Mesendoderm (in vitro differentiated cells): ENCODE measurements at places on chromosomes 11 and 22.

- H3K27me3 ChIP-seq, result no peaks in the 10 kb centered on the region
- no peak overlapping the region for H3K27ac ChIP-seq
- H3K4me3 ChIP-seq, result no peak overlapping the region
- no peak for DNase-seq
Measured at GRCh38 chr11:3375552-3375951, 3.4 kb downstream of the ZNF195 start.

- H3K27me3 ChIP-seq, result no peaks in the 10 kb centered on the region
- no peaks in the 10 kb centered on the region for H3K36me3 ChIP-seq
- peaks cover 15% of the 10 kb centered on the region for H3K4me1 ChIP-seq
- H3K27ac ChIP-seq, result peak overlapping the region; percentile 71
Measured at GRCh38 chr22:35835998-35836691, 118.5 kb downstream of the APOL5 start.

GRCh38 chr22:24003887-24004286, 1.4 kb downstream of the GSTT4 start:
- no peak for DNase-seq
- no peaks in the 10 kb centered on the region for H3K27me3 ChIP-seq
- no peaks in the 10 kb centered on the region for H3K36me3 ChIP-seq
- no peak overlapping the region for H3K4me3 ChIP-seq
- no peak overlapping the region for H3K27ac ChIP-seq

- no peak overlapping the region for H3K27ac ChIP-seq
- H3K36me3 ChIP-seq, result no peaks in the 10 kb centered on the region
- H3K27me3 ChIP-seq, result no peaks in the 10 kb centered on the region
- H3K4me3 ChIP-seq, result no peak overlapping the region
Measured at GRCh38 chr11:92024788-92025187, 199.8 kb upstream of the FAT3 start.

DNA sequence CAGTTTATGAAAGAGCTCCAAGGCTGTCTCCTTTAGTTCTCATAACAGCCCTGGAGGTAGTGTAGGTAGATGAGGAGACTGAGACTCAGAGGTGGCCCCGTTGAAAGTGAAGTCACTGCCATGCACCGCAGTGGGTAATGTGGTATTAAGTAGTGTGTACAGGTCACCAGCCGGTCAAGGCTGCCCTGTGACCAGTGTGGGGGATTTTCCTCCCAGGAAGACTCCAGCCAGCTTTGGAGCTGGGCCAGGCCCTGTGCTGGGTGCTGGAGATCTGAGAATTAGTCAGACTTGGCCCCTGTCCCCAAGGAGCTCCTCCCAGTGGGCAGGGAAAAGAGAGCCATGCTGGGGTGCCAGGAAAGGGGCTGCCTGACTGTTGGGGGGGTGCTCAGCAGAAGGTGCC, 5.3 kb downstream of the OMP start:
- no peaks in the 10 kb centered on the region for H3K36me3 ChIP-seq
- no peak overlapping the region for H3K4me3 ChIP-seq
- no peak overlapping the region for H3K27ac ChIP-seq

DNA sequence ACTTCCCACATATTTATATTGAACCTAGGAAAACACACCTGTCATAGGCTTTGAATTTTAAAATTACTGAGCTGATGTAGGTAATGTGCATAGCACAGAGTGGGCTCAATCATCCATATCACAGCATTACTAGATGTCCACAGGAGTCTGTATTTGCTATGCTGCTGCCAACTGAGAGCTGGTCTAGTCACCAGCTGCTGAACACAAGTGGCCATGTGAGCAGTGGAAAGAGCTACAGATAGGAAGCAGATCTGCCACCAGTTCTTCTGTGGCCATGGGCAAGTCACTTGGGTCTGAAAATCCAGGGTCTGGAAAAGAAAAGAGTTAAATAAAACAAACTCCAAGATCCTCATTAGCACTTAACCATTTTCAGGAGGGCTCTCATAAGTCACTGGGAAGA, 91.8 kb downstream of the APIP start:
- no peaks in the 10 kb centered on the region for H3K36me3 ChIP-seq
- peaks cover 13% of the 10 kb centered on the region for H3K4me1 ChIP-seq
- no peak overlapping the region for H3K27ac ChIP-seq
- no peak for DNase-seq

DNA sequence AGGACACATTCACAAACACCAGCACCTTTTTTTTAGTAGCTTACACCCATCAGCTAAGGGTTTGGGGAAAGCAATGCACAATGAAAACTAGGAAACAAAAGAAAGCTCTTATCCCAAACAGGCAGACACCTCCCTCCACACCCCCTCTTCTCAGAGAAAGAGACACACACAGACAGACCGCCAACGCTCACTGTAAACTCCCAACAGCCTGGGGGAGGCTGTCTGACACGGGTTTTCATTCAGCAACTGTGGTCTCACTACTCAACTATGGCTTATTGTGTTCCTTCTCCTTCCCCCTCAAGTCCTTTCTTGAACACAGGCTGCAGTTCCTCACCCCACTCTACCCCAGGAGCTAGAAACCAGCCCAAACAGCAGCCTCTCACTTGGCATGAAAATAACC, 123.4 kb downstream of the C11orf58 start:
- H3K27ac ChIP-seq, result no peak overlapping the region
- H3K27me3 ChIP-seq, result no peaks in the 10 kb centered on the region
- H3K36me3 ChIP-seq, result no peaks in the 10 kb centered on the region

DNA sequence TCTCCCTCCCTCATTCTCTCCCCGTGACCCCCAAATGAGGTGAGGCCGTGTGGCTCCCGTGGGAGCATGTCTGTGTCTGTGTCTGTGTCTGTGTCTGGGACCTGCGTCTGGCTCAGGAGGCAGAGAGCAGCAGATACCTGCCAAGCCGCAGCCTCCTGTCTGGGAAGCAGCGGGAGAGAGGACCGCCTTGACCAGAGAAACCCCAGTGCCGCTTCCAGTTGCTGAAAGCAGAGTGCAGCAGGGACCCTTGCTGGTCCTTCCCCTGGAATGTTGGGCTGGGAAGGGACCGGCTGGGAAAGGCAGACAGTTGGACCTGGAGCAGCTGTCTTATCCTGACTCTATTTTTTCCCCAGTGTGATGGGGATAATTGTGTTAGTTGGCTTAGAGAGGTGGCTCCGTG, 525 bp downstream of the CSDC2 start:
- H3K36me3 ChIP-seq, result no peaks in the 10 kb centered on the region
- H3K4me1 ChIP-seq, result no peaks in the 10 kb centered on the region
- DNase-seq, result peak; percentile 62
- no peak overlapping the region for H3K4me3 ChIP-seq

GRCh38 chr11:72730737-72731136, 21.5 kb downstream of the ARAP1 start:
- H3K36me3 ChIP-seq, result no peaks in the 10 kb centered on the region
- no peaks in the 10 kb centered on the region for H3K27me3 ChIP-seq
- no peak for DNase-seq
- H3K27ac ChIP-seq, result no peak overlapping the region
- no peak overlapping the region for H3K4me3 ChIP-seq
- peaks cover 2% of the 10 kb centered on the region for H3K4me1 ChIP-seq

DNA sequence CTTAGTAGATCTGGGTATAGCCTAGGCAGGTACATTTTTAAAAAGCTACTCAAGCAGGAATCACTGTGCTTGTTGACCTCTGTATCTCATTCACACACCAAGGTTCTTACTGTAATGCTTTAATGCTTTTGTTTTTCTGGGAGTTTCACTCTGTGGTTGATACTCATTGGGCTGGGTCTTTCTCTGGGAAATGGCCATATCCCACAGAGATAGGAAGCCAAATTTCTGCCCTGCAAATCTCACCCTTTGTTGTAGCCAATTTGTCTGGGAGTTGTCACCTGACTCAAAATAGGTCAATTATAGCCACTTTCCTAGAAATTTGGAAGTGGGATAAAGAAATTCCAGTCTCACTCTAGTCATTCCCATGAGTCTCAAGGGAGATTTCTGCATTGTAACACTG, 195.8 kb upstream of the BDNF start:
- H3K4me3 ChIP-seq, result no peak overlapping the region
- no peak for DNase-seq
- H3K27me3 ChIP-seq, result no peaks in the 10 kb centered on the region
- H3K4me1 ChIP-seq, result no peaks in the 10 kb centered on the region
- H3K27ac ChIP-seq, result no peak overlapping the region

DNA sequence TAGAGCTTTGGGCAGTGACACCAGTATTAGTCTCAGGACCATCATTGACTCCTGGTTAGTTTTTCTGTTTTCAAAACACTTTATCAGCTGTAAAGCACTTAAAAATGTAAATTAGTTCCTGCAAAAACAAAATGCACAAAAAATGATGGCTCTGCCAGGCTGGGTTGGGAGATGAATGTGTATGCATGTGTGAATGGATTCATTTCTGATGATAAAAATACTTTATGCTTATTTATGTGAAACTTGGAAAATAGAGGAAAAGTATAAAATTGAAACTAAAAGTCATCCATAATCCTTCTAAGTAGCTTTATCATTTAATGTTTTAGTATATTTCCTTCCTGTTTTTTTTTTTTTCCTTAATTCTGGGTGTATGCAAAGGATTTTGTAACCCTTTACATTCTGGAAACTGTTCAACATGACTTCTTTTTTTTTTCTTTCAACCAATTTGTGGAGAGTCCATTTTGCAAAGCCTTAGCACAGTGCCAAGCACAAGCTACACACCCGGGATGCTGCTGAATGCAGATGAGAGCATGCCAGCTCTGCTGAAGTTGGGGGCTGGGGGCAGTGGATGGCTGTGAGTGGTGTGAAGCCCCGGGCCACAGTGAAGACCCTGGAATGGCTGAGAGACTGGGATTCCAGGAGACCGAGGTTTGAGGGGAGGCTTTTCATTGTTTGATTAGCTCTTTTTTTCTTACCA, 37.6 kb downstream of the PTPRJ start:
- peaks cover 14% of the 10 kb centered on the region for H3K4me1 ChIP-seq
- no peak overlapping the region for H3K4me3 ChIP-seq
- no peak for DNase-seq

DNA sequence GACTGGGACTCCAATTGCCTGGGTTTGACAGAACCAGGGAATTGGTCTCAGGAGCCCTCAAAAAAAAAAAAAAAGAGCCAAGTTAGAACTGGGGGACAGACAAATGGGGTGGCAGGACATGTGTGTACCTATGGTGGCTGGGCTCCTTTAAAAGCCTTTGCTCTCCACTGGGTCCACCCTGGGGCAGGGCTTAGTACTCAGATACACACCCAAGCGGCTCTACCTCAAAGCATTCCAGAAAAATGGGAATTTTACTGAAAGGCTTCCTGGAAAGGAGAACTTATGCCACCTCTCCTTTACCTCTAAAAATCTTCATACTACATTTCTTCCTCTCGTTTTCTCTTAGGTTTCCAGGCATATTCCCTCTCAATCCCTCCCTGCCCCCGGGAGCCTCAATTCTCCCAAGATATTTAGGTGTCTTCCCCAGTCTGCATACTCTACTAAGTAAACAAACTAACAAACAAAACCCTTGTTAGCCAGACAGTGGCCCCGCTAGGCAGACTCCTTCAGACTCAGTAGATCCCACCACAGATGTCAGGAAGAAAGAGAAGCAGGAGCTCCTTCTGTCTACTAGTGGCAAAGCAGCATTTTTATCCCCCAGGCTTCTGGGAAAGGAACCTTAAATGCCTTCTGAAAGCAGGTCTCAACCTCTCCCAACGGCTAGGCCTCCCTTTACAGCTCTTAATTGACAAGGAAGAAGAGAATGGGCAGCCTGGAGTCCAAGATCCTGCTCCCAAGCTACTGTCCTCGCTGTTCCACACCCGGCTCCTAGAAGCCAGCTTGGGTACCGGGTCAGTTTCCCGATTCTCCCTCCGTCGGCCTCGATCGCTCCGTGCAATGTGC, 653 bp downstream of the PCSK7 start:
- peaks cover 2% of the 10 kb centered on the region for H3K36me3 ChIP-seq
- H3K4me3 ChIP-seq, result peak overlapping the region; percentile 80
- no peaks in the 10 kb centered on the region for H3K27me3 ChIP-seq

DNA sequence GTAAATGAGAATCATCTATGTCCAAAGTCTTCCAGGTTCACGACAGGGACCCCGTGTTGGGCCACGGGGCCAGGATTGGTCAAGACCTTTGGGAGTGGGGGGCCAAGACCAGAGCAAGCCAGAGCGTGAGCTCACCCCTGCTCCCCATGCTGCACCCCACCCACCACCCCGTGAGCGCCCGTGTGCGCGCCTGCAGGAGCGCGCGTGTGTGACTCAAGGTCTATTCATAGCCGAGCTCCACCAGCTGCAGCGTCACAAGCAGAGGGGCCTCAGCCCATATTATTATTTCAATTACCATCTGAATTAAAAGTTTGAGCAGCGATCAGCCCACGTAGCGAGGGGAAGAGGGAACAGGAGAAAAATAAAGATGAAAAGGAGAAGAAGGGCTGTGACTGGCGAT, 5.2 kb downstream of the KCNJ4 start:
- peaks cover 13% of the 10 kb centered on the region for H3K27me3 ChIP-seq
- H3K27ac ChIP-seq, result no peak overlapping the region
- no peaks in the 10 kb centered on the region for H3K4me1 ChIP-seq
- no peaks in the 10 kb centered on the region for H3K36me3 ChIP-seq

- H3K27ac ChIP-seq, result no peak overlapping the region
- no peaks in the 10 kb centered on the region for H3K36me3 ChIP-seq
- peak; percentile 17 for DNase-seq
- no peaks in the 10 kb centered on the region for H3K4me1 ChIP-seq
- no peaks in the 10 kb centered on the region for H3K27me3 ChIP-seq
- no peak overlapping the region for H3K4me3 ChIP-seq
Measured at GRCh38 chr11:69999721-70000120, 78.4 kb upstream of the ANO1 start.

- no peaks in the 10 kb centered on the region for H3K27me3 ChIP-seq
- H3K4me1 ChIP-seq, result no peaks in the 10 kb centered on the region
- no peak overlapping the region for H3K27ac ChIP-seq
- no peak for DNase-seq
Measured at GRCh38 chr11:31646216-31646615, 136.6 kb downstream of the ELP4 start.

GRCh38 chr11:69656536-69657455, 15.8 kb downstream of the CCND1 start:
- no peak for DNase-seq
- peaks cover 6% of the 10 kb centered on the region for H3K36me3 ChIP-seq
- H3K27ac ChIP-seq, result no peak overlapping the region
- H3K4me3 ChIP-seq, result no peak overlapping the region

DNA sequence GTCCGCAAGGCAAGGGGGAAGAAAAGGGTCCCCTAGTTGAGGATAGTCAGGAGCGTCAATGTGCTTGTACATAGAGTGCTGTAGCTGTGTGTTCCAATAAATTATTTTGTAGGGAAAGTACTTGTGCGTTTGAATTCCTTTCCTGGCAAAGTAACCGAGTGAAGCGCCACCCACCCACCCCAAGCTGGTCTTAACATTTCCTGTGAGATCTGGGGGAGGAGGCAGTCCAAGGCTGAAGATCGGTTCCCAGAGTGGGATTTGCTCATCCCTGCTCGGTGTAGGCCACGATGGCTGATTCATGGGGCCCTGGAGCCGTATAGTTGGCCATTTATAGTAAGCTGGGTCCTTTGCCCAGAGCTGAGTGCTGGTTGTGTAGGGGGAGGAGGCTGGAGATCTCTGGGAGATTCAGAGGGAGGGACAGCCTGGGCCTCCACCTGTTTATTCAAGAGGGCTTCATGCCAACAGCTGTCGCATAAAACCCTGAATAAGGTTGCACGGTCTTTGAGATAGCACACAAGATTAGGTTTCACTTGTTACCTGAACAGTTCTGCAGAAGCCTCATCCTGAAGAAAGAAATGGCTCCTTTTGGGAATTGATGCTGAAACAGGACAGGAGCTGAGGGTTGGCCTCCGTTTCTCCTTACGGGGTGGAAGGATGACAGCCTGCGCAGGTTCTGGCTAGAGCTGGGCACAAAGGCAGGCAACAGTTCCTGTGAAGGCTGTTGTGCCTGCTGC, 2.4 kb downstream of the ATF4 start:
- no peak for DNase-seq
- H3K4me3 ChIP-seq, result peak overlapping the region; percentile 27
- H3K27ac ChIP-seq, result no peak overlapping the region
- no peaks in the 10 kb centered on the region for H3K27me3 ChIP-seq
- H3K4me1 ChIP-seq, result peaks cover 5% of the 10 kb centered on the region
